ENCODE measurements at places on chromosomes 16 and 17. TPM values are rescaled to one million over a fixed set of nuclear protein-coding genes. Genes with fewer than 3 reads are reported as not detected.

DNA sequence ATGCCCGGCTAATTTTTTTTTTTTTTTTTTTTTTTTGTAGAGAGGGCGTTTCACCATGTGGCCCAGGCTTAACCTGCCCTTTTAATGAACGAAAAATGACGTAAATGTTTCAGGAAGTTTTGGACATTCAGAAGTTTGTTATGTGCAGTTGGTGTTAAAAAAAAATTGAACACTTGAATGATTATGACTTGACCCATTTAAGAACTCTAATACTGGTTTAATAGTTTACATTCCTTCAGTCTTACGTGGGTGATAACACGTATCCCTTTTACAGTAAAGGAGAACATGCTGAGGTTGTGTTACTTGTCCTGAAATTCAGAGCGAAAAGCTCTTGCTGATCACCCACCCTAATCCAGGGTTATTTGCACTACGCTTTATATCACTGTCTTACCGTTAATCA, 1.7 kb downstream of the MLYCD start:
- DNase-seq = no peak

The PMFBP1 gene
- 4.1 TPM for total RNA-seq

GRCh38 chr16:28623172-28623711, 13.4 kb upstream of the SULT1A1 start:
- peak; percentile 32 for DNase-seq

GRCh38 chr17:19379361-19380065, 1.2 kb downstream of the MAPK7 start:
- DNase-seq = peak; percentile 48

DNA sequence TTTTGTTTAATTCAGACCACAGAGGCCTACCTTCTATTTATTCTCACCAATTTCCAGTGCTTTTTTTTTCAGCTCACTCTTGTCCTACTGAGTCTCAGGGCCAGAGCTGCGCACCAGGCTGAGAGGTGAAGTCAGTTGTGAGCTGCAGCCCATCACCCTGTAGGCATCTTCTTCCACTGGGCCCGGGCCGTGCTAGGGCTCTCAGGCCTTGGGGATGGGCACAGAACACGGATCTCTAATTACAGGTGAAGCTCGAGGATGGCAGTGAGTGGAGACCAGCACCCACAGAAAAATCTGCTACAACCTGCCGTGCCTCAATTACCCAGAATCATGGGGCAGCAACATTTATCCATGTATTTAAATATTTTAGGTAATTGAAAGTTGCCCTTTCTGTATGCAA, 82.1 kb downstream of the IRX5 start:
- no peak for DNase-seq

DNA sequence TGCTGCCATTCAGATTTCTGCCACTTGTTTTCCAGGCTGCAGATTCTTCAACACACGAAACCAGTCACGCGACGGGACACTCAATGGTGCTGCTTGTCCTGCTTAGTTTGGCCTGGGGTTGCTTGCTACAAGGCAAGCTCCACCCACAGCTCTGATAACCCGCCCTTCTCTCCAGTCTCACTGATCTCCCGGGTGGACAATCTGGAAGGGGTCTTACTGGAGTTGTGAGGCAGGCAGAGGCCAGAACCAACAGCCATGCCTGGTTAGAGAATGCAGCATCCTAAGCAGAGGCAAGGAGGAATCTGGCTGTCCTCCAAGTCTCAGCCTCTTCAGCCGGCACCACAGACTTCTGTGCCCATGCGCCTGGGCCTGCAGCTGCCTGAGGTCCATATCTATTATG, 119.1 kb downstream of the KCNJ12 start:
- peak; percentile 46 for DNase-seq

GRCh38 chr17:10600571-10600970, 51.1 kb upstream of the MYH2 start:
- no peak for DNase-seq

The SLC38A8 gene
- not detected for total RNA-seq

The REXO5 gene
- total RNA-seq = 4.3 TPM

DNA sequence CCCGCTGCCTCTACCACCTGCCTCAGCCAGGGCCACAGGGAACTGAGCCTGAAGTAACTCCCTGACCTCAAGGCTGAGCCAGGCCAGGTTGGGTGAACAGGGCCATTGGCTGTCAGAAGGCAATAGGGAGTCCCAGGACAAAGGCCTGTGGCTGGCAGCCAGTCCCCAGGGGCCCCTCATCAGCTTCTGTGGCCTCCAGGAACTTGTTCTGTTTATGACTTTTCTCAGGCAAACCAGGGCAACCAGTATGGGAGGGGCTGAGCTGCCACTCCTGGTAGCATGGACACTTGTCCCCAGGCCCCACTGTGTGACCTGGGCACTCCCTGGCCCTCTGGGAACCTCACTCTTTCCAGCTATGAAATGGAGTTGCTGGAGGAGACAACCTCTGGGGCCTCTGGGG, 40.1 kb downstream of the CPNE2 start:
- no peak for DNase-seq

GRCh38 chr16:89720813-89721545, at the start of the genes VPS9D1 and ZNF276:
TSS of gene VPS9D1 (minus strand) at chr16:89720898. CDS start at chr16:89720861, 37 bp downstream.
TSS of gene ZNF276 (plus strand) at chr16:89721537. CDS start at chr16:89721641, 104 bp downstream.
- peak; percentile 92 for DNase-seq

The INCA1 gene
- total RNA-seq = 1.5 TPM

GRCh38 chr17:6797718-6798351, 21.8 kb downstream of the FBXO39 start:
- DNase-seq = no peak
